Activated naive CD8-positive, alpha-beta T cell treated with anti-CD3 and anti-CD28 coated beads, Interleukin-2, amount 50 U/mL, for 16 hours (primary cell): ENCODE measurements at places on chromosomes 7 and 10.

DNA sequence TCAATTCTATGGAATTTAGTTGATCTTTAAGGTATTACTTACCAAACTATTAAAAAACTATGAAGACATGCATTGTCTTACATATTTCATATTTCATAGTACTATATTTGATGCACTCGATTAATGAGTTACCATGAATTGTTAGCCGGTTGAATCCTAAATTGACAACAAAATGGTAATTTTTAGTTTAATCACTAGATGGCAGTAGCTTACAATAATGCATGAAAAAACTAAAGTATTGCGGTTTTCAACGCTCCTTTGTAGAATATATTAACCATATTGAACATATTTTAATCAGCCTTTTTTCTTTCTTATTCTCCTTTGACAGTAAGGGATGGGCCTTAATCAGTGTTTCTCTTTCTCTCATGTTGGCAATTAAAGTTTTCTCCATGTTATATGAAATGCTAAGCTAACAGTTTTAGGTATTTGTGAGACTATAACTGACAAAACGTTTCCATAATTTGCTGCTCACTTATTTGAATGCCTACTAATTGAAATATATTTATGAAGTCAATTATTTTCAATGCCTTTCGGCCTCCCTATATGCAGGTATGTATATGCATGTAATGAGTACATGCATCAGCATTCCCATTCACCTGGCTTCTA is 48.5 kb upstream of the ARL4A start:
- no peak for DNase-seq

DNA sequence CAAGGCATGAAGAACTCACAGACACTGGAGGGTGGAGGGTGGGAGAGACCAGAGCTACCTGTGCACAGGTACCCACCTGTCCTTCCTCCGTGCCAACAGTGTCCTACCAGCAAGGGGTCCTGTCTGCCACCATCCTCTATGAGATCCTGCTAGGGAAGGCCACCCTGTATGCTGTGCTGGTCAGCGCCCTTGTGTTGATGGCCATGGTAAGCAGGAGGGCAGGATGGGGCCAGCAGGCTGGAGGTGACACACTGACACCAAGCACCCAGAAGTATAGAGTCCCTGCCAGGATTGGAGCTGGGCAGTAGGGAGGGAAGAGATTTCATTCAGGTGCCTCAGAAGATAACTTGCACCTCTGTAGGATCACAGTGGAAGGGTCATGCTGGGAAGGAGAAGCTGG is 21.8 kb downstream of the PRSS2 start:
- DNase-seq, result no peak

DNA sequence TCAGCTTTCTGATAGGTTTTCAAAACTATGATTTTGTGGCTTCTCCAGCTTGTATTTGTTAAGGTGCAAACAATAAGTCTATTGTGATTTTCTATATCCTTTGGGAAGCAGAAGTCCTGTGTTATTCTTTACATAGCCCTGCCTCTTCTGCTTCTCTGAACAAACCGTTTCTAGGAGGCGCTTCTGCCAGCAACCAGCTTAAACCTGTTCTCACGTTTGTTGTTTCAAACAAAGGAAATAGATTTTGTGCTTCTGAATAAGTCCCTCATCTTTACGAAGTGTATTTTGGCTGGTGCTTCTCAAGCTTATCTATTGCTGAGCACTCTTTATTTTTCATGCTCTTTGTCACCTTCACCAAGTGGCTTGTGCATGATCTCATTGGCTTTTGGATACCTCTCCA is 61.0 kb downstream of the VTI1A start:
- no peak for DNase-seq

DNA sequence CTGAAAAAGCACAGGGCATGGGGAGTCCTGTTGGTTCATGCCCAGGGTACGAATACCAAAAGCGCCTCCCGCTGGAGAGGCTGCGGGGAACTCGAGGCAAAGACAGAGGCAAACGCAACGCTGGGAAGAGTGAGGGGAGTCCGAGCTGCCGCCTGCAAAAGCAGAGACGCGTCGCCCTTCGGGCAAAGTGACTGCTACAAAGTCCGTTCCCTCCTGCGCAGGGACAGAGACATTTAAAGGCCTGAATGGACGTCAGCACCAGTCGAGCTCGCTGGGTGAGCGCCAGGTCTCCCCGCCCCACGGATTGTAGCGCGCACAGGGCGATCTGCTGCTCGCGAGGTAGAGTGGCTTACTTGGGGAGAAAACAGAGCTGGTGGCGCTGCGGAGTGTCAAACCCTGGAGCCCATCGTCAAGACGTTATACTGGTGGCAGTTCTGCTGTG is 732.8 kb downstream of the ZWINT start:
- no peak for DNase-seq

DNA sequence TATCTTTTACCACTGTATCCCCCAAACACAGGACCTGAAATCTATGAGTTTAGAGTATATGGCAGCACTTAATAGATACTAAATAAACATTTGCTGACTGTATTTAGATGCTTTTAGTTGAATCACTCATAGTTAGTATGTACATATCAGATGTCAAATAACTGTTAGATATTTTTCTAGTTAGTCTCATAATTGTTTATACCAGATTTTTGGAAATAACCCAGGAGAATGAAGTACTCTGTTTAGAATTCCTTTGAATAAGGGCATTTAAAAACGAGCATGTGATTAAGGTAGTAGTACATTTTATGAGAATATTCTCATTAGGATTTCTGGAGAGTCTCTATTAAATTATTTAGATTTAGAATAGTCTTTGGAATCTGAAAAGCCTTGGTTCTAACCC is 22.3 kb upstream of the ZEB1 start:
- DNase-seq, result no peak

GRCh38 chr10:30573721-30574431 is 55.7 kb downstream of the LYZL2 start:
- no peak for DNase-seq

DNA sequence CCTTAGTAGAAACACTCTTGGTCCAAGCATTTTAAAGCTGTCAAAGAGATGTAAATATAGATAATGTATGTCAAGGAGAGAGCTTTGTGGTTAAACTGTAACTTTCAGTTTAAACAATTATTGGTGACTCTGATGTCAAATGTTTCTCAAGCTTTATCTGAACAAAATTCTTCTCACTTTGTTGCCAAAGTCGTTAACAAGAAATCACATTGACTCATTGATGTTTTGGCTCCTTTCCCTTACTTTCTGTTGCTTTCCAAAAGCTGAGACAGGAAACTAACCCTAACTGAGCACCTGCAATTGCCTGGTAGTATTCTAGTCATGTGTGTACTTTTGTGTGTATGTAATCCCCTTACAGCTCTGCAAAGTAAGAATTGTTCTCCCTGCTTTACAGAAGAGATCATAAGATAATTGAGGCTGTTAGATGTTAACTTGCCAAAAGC is 108.5 kb downstream of the CFTR start:
- DNase-seq, result no peak

DNA sequence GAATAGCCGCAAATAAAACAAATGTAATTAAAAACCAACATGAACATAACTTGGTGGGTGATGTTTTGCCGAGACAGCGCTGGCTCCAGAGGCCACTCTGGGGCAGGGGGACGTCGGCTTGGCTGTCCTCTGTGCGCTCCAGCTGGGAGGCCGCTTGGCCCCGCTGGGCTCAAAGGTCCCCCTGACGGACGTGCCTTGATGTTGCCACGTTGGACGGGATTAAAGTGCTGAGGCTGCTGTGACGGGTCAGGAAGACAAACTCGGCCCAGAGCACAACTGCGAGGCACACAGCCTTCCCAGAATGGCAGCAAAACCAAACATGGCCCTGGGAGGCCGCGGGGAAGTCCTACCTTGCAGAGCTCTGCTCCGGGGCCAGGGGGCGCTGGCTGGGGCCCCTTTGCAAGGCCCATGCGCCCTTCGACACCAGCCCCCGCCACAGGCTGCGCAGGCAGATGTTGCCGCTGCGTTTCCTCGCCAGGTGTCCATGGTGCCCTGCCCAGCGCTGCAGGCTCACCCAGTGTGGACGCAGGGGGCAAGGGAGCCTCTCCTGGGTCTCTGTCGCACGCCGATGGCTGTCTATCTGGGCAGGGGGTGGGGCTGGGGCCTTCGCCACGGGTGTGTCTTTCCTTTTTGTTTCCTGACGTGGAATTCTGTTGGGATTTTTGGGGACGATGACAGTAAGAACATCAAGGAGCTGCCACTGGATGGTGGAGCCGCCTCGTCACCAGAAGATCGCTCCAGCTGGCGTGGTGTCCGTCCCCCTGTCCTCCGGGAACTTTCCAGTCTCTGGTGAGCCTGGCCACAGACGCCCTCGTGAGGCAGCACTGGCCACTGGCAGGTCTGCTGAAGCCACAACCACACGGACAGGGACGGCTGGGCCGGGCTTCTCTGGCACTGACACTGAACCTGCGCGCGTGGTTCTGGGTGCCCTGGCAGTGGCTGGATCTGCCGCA is 99.6 kb upstream of the DIP2C start:
- no peak for DNase-seq

GRCh38 chr7:101555269-101555920 is 73.7 kb downstream of the MYL10 start:
- DNase-seq, result no peak

- no peak for DNase-seq
Measured at GRCh38 chr7:104843198-104843597, 170.8 kb upstream of the KMT2E start.

DNA sequence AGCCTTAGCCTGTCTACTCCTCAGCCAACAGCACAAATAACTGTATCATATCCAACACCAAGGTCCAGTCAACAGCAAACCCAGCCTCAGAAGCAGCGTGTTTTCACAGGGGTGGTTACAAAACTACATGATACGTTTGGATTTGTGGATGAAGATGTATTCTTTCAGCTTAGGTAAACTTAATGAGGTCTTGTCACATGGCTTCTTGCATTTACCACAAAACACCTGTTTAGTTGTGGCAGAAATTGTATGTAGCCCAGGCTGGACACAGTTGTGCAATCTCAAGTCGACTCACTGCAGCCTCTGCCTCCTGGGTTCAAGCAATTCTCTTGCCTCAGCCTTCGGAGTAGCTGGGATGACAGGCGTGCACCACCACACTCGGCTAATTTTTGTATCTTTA is 21.4 kb downstream of the CCAR1 start:
- no peak for DNase-seq

DNA sequence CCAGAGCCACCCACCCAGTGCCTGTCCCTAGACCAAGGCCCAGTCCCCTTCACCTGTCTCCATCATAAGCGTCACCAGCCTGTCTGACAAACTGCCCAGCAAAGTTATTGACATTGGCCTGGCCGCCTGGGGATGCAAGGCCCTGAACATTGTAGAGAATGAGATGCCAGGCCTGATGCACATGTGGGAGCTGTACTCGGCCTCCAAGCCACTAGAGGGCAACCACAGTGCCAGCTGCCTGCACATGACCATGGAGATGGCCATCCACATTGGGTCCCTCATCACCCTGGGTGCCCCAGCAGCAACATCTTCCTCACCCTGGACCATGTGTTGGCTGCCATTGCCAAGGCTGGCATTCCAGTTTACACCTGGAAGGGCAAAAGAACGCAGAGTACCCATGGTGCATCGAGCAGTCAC is 63.7 kb upstream of the ANTXRL start:
- DNase-seq, result no peak

GRCh38 chr7:104758504-104758903 is 255.5 kb upstream of the KMT2E start:
- no peak for DNase-seq

GRCh38 chr7:140060788-140061606 is 1.8 kb downstream of the PARP12 start:
- no peak for DNase-seq

DNA sequence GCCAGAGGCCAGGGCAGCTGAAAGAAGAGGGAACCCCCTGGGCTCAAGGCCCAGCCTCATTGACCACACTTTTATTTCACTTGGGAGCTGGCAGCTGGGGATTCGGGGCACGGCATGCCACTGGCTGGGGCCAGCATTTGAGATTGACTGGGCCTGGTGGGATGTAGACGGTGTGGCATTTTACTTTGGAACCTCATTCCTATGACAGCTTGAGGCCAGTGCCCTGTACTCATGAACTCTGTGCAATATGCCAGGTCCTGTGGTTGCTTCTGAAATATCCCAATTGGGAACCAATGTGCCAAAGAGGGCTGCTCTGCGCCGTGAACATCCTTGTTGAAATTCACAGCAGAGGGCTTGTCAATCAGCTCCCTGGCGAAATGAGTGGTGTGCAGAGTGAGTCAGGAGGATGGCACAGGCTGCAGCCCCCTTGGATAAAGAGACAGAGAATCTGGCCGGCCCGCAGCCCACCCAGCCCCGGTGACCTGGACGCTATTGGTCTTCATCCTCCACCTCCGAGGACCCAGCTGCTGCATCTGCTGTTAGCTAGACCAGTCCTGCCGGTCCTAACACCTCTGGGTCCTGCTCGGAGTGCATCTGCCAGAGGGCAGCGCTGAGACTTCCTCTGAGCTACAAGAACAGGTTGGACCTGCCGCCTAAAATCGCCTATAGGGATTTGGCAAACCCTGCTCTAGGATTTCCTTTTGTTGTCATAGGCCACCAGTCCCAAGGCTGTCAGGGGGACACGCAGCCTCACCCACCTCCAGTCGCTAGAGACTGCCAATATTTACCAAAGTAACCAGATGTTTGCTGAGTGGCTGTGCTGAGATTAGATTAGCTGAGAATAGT is 58.0 kb downstream of the PRKAG2 start:
- no peak for DNase-seq

- DNase-seq, result no peak
Measured at GRCh38 chr7:100435401-100436304, 644 bp downstream of the PPP1R35 start.

DNA sequence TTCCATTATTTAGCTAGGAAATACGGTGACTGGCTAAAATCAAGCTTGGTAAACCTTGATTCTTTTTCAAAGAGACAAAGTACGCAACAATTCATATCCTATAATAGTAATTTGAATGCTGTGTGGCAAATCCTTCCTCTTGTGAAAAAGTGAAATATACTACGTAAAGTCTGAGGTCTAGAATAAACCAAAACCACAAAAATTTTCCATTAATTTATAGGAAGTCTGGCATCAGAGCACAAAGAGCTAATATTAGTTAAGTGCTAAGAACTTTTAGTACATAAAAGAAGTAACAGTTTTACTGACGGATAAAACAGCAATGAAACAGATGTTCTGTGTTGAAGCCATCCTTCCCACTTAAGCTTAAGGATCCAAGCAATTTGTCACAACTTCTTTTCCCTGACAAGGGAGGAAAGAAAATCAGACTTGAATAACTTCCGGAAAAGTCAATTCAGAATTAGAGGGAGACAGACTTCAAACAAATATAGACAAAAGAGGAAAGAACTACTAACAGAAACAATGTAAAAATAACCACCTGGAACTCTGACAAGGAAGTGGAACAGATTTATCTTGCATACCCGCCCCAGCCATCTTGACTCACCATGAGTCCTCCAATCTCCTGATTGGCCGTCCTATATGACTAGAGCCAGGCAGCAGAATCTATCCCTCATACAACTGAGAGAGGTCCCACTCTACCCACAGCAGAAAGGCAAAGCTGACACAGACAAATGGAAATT is 34.6 kb downstream of the RHEB start:
- no peak for DNase-seq
